ENCODE measurements at places on chromosomes 12 and 14. TPM values are rescaled to one million over a fixed set of nuclear protein-coding genes. Genes with fewer than 3 reads are reported as not detected.
A peak's percentile ranks its signal among the peaks of the same experiment; 100 is the strongest.

DNA sequence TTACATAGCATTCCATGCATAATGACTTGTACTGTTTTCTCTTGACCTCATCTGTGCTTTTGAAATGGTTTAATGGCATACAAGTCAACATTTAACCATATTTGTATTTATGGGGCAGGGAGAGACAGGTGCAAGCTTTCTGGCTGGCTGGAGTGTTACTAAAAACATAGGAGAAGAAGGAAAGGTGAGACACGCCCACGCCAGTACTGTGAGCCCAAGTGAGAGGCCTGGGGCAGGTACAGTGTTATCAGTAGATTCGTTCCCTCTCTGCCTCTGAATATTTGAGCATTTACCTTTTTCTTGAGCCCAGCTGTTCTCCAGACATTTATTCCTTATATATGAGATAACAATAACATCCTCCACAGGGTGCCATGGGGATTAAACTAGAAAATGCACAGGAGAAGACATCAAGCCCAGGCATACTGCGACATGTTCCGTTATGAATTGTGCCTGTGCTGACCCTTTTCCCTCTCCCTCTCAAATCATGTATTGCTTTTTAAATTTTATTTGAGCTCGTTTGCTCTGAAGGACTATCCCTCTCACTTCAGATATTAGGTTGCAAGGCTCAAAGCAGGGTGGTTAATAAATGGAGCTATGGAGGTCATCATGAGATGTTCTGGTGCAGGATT is 34.6 kb upstream of the TUBA1C start:
- no peak for DNase-seq

- DNase-seq: peak; percentile 56
Observed at GRCh38 chr14:105473033-105473676, 1.5 kb upstream of the CRIP2 start.

DNA sequence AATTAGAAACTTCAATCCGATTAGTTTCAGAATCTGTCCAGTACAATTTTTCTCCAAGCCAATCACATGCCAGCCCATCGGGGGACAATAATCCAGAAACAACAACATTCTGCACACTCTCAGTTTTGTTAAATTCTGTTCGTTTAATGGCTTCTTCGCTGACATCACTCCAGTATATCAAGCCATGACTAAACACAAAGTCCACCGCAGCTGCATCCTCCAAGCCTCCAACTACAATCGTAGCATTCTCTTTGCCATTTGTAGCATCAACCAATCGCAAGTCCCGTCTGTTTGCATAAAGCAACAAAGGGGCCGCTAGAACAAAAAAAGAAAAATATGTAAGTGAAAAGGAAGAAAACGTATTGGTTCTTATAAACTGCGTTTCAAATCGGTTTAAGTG is 22.5 kb downstream of the LRP6 start:
- no peak for DNase-seq

DNA sequence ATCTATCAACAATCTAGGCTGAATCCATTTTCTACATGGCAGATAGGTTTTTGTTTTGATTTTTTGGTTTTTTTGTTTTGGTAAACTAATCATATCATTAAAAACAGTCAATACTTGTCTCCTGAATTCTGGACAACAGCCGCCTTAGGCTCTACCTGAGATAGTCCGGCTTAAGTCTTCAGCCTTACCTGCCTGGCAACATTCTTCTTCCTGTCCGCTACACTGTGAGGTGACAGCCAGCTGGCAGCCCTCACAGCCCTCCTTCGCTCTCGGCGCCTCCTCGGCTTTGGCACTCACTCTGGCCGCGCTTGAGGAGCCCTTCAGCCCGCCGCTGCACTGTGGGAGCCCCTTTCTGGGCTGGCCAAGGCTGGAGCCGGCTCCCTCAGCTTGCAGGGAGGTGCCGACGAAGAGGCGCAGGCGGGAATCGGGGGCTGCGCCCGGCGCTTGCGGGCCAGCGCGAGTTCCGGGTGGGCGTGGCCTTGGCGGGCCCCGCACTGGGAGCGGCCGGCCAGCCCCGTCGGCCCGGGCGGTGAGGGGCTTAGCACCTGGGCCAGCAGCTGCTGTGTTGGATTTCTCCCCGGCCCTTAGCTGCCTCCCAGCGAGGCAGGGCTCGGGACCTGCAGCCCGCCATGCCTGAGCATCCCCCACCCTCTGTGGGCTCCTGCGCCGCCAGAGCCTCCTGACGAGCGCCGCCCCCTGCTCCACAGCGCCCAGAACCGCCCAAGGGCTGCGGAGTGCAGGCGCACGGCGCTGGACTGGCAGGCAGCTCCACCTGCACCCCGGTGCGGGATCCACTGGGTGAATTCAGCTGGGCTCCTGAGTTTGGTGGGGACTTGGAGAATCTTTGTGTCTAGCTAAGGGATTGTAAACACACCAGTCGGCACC is 49.0 kb downstream of the MDGA2 start:
- no peak for DNase-seq

DNA sequence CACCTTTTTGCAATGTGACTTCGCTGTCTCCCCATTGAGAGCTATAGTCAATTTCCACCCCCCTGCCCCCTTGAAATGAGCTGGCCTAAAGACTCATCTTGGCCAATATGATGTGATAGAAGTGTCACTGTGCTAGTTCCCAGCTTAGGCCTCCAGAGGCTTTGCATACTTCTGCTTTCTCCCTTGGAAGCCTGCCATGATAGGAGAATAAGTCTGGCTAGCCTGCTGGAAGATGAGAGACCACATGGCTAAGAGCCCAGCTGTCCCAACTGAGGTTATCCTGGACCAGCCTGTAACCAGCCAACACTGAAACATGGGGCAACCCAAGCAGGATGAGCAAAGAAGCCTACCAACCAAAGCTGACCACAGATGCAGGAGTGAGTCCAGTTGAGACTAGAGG is 196.9 kb downstream of the GRIN2B start:
- no peak for DNase-seq

ACRBP gene
- 0.31 TPM for total RNA-seq

P2RX2 gene
- not detected for total RNA-seq

GRCh38 chr12:30816742-30817465 is 62.2 kb upstream of the CAPRIN2 start:
- DNase-seq: no peak

DNA sequence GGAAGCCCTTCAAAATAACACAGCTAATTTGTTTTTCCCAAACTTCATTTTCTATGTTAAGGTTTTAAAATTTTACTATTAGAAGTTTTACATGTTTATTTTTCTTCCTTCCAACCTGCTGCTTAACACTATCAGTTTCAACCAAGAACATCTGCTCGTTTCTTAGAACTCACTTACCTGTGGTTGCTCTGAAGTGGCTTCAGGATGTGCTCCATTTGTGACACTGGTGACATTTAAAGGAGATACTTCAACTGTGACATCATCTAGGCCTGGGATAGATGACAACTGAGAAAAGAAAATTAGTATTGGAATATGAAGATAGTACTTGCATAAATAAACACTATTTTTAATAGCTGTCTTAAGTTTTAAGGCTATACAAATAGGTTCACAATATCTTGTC is 17.9 kb downstream of the WASHC3 start:
- no peak for DNase-seq

GRCh38 chr12:6323340-6323994 is 13.0 kb downstream of the PLEKHG6 start:
- peak; percentile 86 for DNase-seq

- DNase-seq: no peak
Observed at GRCh38 chr12:69401940-69402339, 42.4 kb downstream of the YEATS4 start.

PTPRO gene
- total RNA-seq: 12.3 TPM

LBHD2 gene
- not detected for total RNA-seq

- no peak for DNase-seq
Observed at GRCh38 chr12:111093428-111094142, 173.2 kb upstream of the MYL2 start.
